MCF 10A (cell line): ENCODE measurements at places on chromosomes 2 and 18. TPM values are rescaled to one million over a fixed set of nuclear protein-coding genes. Genes with fewer than 3 reads are reported as not detected.

The CYP27C1 gene
- 0.25 TPM in 1 of 2 replicates, not detected in the other for total RNA-seq

The G6PC2 gene
- not detected in 2 replicates for total RNA-seq

The BOK gene
- total RNA-seq, result 15.5 and 18.6 TPM in 2 replicates

The SERPINB12 gene
- not detected in 2 replicates for total RNA-seq

The STARD6 gene
- total RNA-seq, result not detected in 2 replicates

The IL1B gene
- total RNA-seq, result 5.4 and 5.5 TPM in 2 replicates

The PPM1G gene
- total RNA-seq, result 85.7 and 123 TPM in 2 replicates

The TRIM54 gene
- not detected in 2 replicates for total RNA-seq

The SNRPD1 gene
- total RNA-seq, result 108 and 110 TPM in 2 replicates

The NETO1 gene
- 0.82 TPM in 1 of 2 replicates, not detected in the other for total RNA-seq

The CNDP1 gene
- not detected in 2 replicates for total RNA-seq

The SLC1A4 gene
- total RNA-seq, result 29.6 and 36.0 TPM in 2 replicates

The HRH4 gene
- total RNA-seq, result 0.10 and 0.16 TPM in 2 replicates

The IGFBP2 gene
- total RNA-seq, result 18.3 and 32.0 TPM in 2 replicates

The CD8B gene
- total RNA-seq, result not detected in 2 replicates

The LBX2 gene
- not detected in 2 replicates for total RNA-seq

The APOB gene
- 0.05 TPM in 1 of 2 replicates, not detected in the other for total RNA-seq

The TNS1 gene
- 2.9 and 3.3 TPM in 2 replicates for total RNA-seq

The PASK gene
- 9.0 and 19.4 TPM in 2 replicates for total RNA-seq

The CAPN14 gene
- not detected in 2 replicates for total RNA-seq

The CBLN2 gene
- not detected in 2 replicates for total RNA-seq

The MAP4K3 gene
- 30.2 and 36.0 TPM in 2 replicates for total RNA-seq

The VAMP5 gene
- 1.6 and 3.0 TPM in 2 replicates for total RNA-seq

The PRSS56 gene
- not detected in 2 replicates for total RNA-seq

The UGT1A8 gene
- not detected in 2 replicates for total RNA-seq

The CNGA3 gene
- not detected in 2 replicates for total RNA-seq

The DYNC1I2 gene
- 77.7 and 82.7 TPM in 2 replicates for total RNA-seq

The PROKR1 gene
- not detected in 2 replicates for total RNA-seq

The GLB1L gene
- total RNA-seq, result 4.9 and 7.5 TPM in 2 replicates

The ASB18 gene
- not detected in 2 replicates for total RNA-seq

The REG3G gene
- not detected in 2 replicates for total RNA-seq

The ITGB6 gene
- total RNA-seq, result 3.8 and 6.9 TPM in 2 replicates

The SPRED2 gene
- 38.1 and 38.6 TPM in 2 replicates for total RNA-seq
